Fibroblast of the aortic adventitia (primary cell): ENCODE measurements at places on chromosomes 12 and 14.

DNA sequence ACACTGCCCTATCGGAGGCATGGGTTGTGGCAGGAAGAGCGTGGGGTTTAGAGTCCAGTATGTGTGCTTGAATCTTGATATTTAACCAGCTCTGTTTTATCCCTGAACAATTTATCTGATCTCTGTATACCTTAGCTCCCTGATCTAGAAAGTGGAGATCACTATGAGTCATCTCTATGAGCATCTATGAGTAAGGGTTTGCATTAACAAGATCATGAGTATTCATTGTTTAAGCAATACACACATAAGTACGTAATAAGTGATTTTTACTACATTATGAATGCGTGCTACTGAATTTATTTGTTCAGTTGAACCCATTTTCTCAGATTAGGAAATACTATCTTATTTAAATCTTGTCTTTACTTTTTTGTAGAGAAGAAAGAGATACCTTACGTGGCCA is 49.4 kb downstream of the GPATCH2L start:
- DNase-seq: peak; percentile 47

DNA sequence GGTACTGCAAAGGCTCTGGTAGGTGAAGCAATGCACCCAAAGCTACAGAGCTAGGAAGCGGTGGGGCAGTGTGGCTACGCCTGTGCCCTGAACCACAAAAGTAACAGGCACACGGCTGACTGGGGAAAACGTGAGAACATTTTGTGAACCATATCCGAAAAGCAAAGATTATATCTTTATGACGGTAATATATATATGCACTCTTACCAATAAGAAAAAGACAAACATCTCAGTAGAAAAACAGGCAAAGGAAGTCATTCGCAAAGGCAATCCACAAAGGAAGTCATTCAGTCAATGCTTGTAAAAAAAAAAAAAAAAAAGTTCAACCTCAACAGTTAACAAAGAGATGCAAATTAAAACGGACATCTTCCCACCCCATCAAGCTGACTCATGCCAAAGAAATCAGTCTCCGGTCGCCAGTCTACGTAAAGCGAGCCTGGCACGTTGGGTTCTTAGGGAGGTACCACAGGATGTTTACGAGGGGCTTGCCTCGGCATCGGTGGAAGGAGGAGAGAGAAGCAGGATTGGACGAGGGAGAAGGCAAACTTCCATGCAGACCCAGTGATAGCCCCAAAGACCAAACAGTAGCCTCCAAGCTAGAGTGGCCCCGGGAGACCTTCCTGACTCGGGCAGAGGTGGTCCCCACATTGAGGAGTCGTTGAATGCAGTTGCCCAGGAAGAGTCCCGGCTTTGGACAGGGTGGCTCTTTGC is 39.4 kb upstream of the PPP2R5C start:
- no peak for DNase-seq

- no peak for DNase-seq
Observed at GRCh38 chr14:99260587-99261551, 11.1 kb downstream of the BCL11B start.

DNA sequence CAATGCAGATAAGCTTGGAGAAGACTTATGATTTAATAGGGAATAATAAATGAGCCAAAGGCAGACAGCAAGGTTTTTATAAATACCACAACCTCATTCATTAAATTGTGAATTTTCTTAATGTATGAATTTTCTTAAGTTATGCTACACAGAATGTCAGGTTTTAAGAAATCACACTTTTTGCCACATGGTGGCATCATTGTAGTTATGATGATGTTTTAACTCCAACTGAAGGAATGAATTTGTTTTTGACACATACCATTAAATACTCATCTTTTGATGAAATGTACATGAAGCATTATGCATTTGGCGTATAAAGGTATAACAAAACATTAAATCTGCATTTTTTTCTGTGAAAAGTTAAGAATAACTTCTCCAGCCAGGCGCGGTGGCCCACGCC is 524.1 kb upstream of the FBXO33 start:
- DNase-seq: no peak

DNA sequence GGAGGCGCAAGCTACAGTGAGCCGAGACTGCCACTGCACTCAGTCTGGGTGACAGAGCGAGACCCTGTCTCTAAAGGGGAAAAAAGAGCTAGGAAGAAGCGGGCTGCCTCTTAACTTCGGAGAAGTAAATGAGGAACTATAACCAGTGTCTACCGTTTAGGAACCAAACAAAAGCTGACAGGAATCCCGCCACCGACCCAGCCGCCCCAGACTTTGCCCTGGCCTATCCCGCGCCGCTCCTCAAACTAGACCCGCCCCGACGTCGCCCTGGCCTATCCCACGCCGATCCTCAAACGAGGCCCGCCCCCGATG is 568 bp upstream of the SIVA1 start:
- no peak for DNase-seq

DNA sequence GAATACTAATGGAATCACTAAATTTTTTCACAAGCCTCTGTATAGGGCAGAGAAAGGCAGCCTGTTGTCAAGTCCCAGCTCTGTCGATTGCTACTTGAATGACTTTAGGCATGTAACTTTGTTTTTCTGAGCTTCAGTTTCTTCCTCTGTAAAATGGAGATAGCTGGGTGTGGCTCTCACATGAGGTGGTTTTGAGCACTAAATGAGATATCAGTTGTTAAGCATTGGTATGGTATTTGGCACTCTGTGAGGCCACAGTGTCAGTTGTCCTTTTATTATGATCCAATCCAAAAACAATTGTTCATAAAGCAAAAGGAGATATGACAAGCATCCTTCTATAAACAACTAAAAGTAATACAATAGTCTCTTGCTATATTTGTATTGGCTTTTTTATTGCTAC is 120.6 kb downstream of the DUSP6 start:
- no peak for DNase-seq
